Left renal pelvis (tissue), 4 donors: ENCODE measurements at places on chromosomes 2 and 18.

DNA sequence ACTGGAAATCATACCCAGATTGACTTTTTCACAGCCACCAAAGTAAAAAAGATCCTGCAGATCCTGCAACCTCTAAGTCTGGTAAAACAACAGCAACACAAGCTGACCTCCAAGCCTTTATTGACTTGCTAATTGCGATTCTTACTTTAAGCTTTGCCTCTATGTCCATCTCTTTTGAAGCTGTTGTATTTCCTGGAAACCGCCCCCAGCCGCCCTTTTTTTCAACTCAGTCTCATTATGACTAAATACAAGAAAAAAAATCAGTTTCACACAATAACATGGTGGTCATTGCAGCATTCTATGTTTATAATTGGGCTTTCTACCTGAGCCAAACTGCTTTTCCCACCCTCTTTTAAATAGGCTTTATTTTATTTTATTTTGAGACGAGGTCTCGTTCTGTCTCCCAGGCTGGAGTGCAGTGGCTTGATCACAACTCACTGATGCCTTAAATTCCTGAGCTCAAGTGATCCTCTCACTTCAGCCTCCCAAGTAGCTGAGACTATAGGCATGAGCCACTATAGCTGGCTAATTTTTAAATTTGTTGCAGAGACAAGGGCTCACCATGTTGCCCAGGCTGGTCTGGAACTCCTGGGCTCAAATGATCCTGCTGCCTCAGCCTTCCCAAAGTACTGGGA, 76.2 kb downstream of the MOGAT1 start:
- no peak for DNase-seq

GRCh38 chr2:113305146-113305545, 26.4 kb upstream of the PAX8 start:
- no peak for DNase-seq

- DNase-seq: no peak
Observed at GRCh38 chr2:1101982-1102590, 151.4 kb downstream of the SNTG2 start.

- no peak for DNase-seq
Observed at GRCh38 chr2:1664076-1664605, 80.2 kb downstream of the PXDN start.

DNA sequence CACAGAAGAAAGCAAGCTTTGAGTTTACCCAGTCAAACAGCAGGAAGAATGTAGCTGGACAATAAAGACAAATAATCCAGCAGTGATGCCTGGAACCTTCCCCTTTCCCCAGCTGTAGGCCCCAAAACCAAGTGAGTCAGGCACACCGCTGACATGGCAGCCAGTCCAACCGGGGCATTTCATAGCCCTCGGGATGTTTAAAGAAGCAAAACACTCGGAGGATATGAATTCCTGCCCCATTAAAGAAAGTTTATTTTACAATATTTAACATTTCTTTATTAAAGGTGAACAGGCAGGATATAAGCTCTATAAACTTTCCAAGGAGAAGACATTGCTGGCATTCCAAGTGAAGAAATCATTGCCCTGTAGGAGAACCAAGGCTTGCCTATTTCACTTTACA, 507.6 kb upstream of the TNP1 start:
- no peak for DNase-seq

DNA sequence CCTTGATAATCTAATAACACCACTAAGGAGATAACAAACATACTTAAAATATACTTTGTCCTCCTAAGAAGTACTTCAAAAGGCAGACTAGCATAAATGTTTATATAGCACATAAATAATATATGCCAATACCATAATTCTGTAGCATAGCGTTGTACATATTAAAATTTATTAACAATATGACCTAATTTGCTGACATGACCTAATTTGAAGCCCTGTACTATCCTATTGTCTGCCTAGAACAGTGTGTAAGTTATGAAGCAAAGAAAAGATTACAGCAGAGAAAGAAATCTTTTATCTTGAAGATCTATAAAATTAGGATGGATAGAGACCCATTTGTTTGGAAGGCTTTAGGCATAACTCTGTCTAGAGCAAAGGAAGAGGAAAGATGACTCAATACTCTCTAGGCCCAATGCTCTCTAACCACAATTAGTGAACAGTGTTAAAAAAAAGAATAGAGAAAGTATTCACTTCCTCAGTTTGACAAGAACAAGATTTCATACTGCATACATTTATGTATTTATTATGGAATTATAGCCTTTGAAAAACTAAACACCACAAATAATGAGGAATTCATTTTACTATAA, 231.3 kb downstream of the ZRANB3 start:
- no peak for DNase-seq

- no peak for DNase-seq
Observed at GRCh38 chr2:176132205-176133171, 3.0 kb downstream of the HOXD8 start.

DNA sequence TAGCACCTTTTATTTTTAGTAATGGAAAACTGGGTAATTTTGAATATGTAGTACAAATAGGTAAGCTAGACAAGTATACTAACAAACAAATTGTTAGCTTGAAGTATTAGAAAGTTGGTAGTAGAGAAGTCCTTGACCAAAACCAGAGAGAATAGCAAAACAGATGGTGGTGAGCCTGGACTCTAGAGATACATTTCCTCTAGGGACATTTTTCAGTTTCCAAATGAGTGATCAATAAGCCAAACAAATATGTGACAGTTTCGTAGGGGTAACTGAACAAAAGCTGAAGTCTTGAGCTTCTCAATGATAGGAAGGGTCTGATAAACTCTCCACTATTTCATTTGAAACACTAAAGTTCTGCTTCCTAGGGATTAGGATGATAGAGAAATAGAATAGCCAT, 692.0 kb upstream of the FAM98A start:
- no peak for DNase-seq

GRCh38 chr2:227536445-227536844, 62.2 kb upstream of the SCYGR2 start:
- no peak for DNase-seq

- no peak for DNase-seq
Observed at GRCh38 chr2:26756337-26756736, 7.7 kb upstream of the SLC35F6 start.

GRCh38 chr2:100821255-100821910, 1.4 kb downstream of the NPAS2 start:
- DNase-seq: no peak

GRCh38 chr2:42095923-42096408, 48.1 kb downstream of the PKDCC start:
- no peak for DNase-seq

GRCh38 chr2:23146011-23146410, 239.0 kb upstream of the KLHL29 start:
- DNase-seq: no peak
